ENCODE measurements at places on chromosomes 3 and 15.

- DNase-seq, result no peak
Measured at GRCh38 chr3:12273045-12273695, 15.7 kb upstream of the PPARG start.

DNA sequence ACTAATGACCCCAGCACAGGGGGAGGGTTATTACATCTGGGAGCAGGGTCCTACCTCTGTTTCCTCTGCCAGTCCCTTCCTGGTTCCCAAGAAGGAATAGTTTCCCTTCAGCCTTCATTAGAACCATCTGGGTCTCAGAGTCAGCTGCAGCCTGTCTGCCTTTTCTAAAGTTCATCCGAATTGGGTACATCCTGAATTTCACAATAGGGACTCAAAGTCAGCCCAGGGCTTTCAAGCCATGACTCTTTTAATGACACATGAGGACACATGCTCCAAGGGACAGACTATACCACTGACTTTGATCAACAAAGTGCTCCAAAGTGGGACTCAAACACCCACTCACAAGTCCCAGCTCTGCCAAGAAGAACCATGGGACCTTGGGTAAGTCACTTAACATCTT is 12.7 kb upstream of the CRABP1 start:
- no peak for DNase-seq

DNA sequence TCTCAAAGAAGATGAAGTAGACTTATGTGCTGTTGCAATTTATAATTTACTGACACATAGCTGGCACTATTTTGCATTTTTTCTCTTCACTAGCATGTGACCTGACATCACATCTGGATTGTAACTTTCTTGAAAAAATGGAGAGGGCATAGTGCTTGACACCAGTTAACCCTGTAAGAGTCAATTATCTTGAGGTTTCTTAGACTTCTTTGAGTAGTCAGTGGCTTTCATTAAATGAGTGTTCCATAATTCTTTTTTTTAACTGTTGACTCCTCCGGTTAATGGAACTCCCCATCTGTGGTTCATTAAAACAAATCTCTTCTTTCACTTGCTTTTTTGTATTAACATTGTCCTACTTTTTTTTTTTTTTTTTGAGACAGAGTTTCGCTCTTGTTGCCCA is 16.9 kb upstream of the PRKCI start:
- DNase-seq, result no peak

GRCh38 chr3:13420831-13421765 is 976 bp upstream of the NUP210 start:
- no peak for DNase-seq

DNA sequence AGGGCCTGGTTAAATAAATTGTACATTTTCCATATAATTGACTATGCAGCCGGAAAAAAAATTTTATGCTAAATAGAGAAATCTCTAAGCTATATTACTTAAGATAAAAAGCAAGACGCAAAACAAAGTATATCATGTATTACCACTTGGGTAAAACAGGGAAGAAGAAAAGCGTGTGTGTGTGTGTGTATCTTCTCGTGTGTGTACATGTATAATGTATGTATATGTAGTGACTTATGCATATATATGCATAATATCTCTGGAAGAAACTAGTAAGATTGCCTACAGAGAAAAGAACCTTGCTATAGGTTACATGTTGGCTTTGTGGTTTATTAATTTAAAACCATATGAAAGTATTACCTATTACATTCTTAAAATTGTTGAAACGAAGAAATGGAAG is 19.0 kb downstream of the KNL1 start:
- DNase-seq, result no peak

- DNase-seq, result no peak
Measured at GRCh38 chr3:111980716-111981456, 2.1 kb downstream of the ABHD10 start.

GRCh38 chr3:22661121-22661700 is 541.9 kb upstream of the UBE2E2 start:
- no peak for DNase-seq

- DNase-seq, result peak; percentile 24
Measured at GRCh38 chr3:123229145-123229544, 27.4 kb downstream of the SEC22A start.

DNA sequence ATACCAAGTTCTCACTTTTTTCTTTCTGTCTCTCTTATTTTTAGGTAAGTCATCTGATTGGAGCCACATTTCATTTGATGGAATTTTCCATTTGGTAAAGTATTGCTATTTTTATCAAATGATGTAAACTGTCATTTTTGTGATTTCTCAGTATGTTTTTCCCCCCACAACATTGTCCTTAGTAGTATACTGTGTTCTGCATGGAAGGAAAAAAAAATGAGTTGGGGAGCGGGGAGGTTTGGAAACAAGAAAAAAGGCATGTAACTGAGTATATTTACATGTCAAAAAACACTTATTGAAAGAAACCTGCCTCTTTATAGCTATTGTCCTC is 104.2 kb downstream of the FILIP1L start:
- DNase-seq, result no peak

GRCh38 chr3:113006359-113007056 is 15.7 kb downstream of the GTPBP8 start:
- no peak for DNase-seq

GRCh38 chr3:158213461-158213860 is 103.6 kb downstream of the RSRC1 start:
- DNase-seq, result no peak

GRCh38 chr15:91566141-91566540 is 287.4 kb upstream of the SLCO3A1 start:
- DNase-seq, result no peak

GRCh38 chr3:135896613-135897012 is 68.9 kb upstream of the PPP2R3A start:
- peak; percentile 24 for DNase-seq

- DNase-seq, result no peak
Measured at GRCh38 chr15:39357480-39358268, 223.2 kb upstream of the THBS1 start.

- peak; percentile 29 for DNase-seq
Measured at GRCh38 chr3:125594581-125595011, 701 bp downstream of the OSBPL11 start.

GRCh38 chr3:123559040-123559861 is 25.6 kb downstream of the HACD2 start:
- peak; percentile 52 for DNase-seq

GRCh38 chr15:80509800-80510199 is 105.6 kb downstream of the ARNT2 start:
- no peak for DNase-seq

GRCh38 chr3:186167646-186168395 is 58.9 kb upstream of the ETV5 start:
- DNase-seq, result no peak

DNA sequence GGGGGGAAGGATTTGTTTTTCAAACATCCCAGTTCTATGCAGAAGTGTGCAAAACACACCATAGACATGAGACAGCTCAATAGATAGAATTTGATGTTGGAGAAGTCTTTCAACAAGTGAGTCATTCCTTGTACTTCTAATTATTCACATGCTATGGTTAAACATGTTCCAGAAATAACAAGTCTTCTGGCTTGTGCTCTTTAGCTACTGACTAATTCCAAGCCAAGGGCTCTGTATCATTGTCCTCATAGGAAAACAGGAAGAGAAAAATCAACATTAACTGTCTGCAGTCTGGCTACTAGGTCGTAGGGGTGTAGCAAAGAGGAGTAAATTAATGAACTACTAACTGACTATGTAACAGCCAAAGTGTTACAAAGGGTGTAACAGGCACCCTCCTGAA is 25.8 kb downstream of the LDHAL6B start:
- peak; percentile 90 for DNase-seq

DNA sequence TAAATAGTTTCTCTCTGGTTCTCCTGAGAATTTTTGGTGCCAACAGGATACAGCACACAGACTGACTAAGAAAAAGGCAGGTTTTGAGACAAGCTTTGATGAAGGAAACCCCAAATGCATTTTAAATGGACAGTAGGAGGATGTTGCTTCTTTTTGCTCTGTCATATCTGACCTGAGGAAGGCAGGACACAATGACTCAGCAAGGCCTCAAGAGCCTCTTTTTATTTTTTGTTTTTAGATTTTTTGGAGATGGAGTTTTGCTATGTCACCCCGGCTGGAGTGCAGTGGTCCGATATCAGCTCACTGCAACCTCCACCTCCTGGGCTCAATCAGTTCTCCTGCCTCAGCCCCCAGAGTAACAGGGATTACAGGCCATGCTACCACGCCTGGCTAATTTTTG is 16.9 kb upstream of the KNG1 start:
- DNase-seq, result no peak

DNA sequence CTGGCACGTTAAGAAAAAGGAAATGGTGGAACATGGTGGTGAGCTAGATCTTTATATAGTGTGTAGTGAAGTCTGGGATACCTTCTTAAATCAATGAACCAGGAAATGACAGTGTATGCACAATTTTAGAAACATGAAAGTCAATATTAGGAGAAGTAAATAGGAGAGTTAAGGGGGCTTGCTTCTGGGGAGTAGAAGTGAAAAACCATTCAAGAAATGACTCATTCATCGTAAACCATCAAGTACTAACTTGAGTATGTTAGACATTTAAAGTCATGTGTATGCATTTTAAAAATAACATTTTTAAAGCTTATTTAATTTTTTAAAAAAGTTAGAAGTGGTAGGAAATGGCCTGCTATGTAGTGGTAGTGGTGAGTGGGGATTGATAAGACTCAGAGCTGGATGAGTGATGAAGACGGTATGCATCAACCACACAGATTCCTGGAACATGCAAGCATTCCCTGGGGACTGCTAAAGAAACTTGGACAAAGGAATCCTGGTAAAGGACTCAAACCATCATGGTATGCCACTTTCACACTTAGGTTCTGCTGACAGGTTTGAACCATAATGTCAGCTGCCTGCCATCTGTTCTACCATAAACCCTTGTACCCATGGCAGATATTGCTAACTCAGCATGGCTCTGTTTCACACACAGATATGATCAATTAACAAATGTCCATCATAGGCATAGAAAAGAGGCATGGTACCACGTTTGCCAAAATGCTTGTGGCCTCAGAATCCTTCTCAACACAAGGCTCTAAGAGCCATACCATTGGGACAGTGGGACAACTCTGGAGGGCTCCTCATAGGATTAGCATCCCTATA is 28.9 kb upstream of the MITF start:
- peak; percentile 48 for DNase-seq

DNA sequence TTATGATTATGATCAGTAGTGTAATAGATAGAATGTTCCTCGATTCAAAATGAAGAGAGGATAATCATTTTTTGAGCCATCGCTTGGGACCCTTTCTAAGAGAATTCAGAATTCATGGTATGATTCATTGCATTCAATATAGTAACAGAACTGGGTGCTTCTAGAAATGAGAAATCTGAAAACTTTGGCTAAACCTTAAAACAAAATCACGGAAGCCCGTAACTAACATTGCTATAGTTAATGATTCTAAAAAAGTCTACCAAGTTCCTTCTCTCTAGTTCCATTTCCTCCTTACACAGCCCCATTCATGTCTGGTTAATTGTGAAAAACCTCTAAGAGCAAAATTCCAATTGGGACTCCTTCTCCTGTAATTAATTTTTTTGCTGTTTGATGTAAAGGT is 217.1 kb downstream of the GBE1 start:
- DNase-seq, result no peak

- DNase-seq, result peak; percentile 23
Measured at GRCh38 chr3:117059067-117059955, 349.7 kb downstream of the TUSC7 start.

GRCh38 chr3:181782306-181782954 is 70.7 kb downstream of the SOX2 start:
- peak; percentile 43 for DNase-seq

- DNase-seq, result no peak
Measured at GRCh38 chr3:183214277-183214612, 38.8 kb upstream of the B3GNT5 start.

DNA sequence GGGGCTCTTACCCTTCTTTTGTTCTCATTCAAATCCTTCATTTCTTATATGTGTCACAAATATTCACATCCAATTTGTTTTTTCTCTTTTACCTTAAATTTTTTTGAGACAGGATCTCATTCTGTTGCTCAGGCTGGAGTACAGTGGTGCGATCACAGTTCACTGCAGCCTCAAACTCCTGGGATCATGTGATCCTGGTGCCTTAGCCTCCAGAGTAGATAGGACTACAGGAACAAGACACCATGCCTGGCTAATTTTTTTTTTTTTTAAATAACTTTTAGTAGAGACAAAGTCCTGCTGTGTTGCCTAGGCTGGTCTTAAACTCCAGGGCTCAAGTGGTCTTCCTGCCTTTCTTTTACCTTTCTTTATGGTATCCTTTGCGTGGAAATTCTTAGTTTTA is 66.5 kb downstream of the POLR2M start:
- no peak for DNase-seq

DNA sequence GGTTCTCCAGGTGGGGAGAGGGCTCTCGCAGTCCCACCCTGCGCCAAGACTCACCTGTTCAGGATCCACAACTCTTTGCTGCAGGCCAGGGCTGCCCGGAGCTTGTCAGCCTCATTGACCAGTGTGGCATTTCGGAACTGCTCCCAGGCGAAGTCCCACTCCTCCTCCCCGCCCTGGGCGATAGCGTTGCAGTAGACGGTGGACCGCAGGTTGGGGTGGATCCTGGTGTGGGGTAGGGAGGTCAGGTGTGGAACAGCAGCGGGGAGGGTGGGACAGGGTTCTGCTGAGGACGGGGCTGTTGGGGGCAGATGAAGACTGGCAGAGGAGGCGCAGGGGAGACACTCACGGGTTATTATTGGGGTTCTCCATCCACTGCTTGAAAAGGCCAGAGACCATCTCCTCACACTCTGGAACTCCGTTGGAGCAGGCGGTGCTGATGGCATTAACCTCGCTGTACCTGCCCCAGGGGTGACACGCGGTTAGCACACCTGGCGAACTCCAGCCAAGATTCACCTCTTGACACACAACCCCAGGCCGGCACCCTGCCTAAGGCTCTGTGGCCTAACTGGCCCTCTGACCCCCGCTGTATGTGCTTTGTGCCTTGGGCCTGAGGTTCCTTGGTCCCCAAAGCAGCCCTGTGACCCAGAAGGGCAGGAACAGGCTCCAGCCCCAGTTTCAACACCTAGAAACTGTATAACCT is 16.1 kb downstream of the MESP2 start:
- no peak for DNase-seq

DNA sequence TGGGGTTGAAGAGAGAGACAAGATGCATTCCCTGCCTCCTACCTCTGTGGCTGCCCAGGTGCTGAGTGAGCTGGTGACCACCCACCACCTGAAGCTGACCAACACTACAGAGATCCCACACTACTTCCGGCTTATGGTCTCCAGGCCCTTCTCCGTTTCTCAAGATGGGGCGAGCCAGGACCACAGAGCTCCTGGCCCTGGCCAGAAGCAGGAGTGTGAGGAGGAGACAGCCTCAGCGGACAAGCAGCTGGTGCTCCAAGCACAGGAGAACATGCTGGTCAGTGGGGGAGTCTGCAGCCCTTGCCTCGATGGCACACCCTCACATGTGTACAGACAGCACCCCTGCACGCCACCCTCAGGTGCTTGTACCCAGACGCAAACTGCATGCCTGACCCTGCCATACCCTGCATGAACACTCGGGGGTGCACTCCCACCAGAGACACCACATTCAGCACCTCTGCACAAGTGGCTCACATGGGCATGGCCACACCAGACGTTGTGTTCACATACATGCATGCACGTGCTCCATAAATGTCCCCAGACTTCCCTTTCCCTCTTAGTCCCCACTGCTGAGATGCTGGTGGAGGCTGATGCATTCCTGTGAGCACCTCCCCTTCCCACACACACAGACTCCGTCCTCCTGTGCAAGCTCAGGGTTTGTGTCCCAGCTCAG is 19.0 kb downstream of the ACAA1 start:
- DNase-seq, result peak; percentile 49
